ENCODE measurements at places on chromosomes 6 and 20. TPM values are rescaled to one million over a fixed set of nuclear protein-coding genes. Genes with fewer than 3 reads are reported as not detected.

The PSMB9 gene
- total RNA-seq, result 10.8 TPM

The MAS1 gene
- total RNA-seq, result not detected

The NRSN1 gene
- not detected for total RNA-seq

The ENPP5 gene
- 0.78 TPM for total RNA-seq

The MRPS18B gene
- 118 TPM for total RNA-seq

The OGFRL1 gene
- 14.3 TPM for total RNA-seq

The LY6G5C gene
- total RNA-seq, result 0.39 TPM

The TCF15 gene
- not detected for total RNA-seq

The C20orf141 gene
- total RNA-seq, result not detected
